ENCODE measurements at places on chromosomes 12 and 14. TPM values are rescaled to one million over a fixed set of nuclear protein-coding genes. Genes with fewer than 3 reads are reported as not detected.

NCOR2 gene
- total RNA-seq = 95.7 TPM

DNA sequence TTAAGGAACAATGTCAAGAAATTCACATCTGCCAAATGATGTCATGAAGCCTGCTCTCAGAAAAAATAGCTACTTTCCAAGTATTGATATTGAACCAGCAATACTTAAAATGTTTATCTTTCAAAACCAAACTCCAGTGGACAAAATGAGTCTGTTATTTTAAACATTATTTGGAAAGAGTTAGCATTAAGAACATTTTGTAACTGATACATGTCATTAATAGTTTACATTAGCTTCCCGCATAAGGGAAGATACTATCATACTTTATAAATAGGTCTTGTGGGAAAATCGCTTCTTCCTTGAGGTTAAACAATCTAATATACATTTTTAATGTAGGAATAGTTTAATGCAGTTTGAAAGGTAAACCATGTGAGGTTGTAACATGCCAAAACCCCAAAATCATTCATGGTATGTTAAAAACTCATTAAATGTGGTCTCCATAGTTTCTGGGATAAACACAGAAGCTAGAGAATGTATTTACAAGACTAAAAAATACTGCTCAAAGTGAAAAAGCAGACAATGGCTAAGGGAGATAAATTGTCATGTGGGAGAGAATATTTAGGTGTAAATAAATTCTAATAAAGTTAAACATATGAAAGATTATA, 73.4 kb upstream of the ATP2B1 start:
- peaks cover 5% of the 10 kb centered on the region for H3K36me3 ChIP-seq
- peaks cover 1% of the 10 kb centered on the region for H3K4me1 ChIP-seq
- H3K27me3 ChIP-seq = peaks cover 4% of the 10 kb centered on the region
- H3K4me3 ChIP-seq = no peak overlapping the region
- no peak for DNase-seq

GRCh38 chr12:57496822-57497221, 9.0 kb downstream of the MARS1 start:
- H3K4me3 ChIP-seq = no peak overlapping the region
- H3K4me1 ChIP-seq = peaks cover 18% of the 10 kb centered on the region
- H3K36me3 ChIP-seq = peaks cover 57% of the 10 kb centered on the region

DNA sequence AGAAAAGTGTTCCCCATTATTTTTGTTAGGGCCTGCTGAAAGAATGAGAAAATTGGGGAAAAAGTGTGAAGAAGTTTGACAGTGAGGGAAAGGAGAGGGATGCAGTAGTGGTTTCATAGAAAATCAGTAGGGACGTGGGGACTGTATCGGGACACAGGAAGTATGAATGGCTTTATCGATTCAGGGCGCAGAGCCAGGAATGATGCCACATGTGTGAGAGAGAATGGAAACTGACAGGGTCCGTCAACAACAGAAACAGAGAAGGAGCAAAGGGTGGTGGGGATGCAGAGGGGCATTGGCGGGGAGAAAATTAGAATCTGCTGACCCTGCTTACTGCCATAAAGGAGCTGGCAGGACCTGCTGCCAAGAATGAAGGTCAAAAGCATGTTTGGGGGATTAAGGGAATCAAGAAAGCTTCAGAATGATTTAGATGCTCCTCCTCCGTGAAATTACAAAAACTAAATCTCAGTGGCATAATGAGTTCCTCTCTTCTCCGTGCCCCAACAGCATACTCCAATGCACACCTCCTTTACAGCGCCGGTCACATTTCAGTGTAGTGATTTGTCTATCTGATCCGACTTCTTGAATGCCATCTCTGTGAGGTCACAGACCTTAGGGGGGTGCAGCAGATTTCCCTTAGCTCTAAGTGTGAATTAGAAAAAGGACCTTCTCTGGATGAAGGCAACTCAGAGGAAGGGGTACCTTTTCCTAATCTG, 92.6 kb downstream of the EMP1 start:
- H3K27me3 ChIP-seq = peaks cover 5% of the 10 kb centered on the region
- no peaks in the 10 kb centered on the region for H3K36me3 ChIP-seq
- no peaks in the 10 kb centered on the region for H3K4me1 ChIP-seq
- H3K27ac ChIP-seq = no peak overlapping the region

DERA gene
- total RNA-seq = 23.4 TPM

CCDC177 gene
- total RNA-seq = not detected

- no peaks in the 10 kb centered on the region for H3K36me3 ChIP-seq
- no peak overlapping the region for H3K4me3 ChIP-seq
- no peak overlapping the region for H3K27ac ChIP-seq
- H3K27me3 ChIP-seq = peaks cover 10% of the 10 kb centered on the region
- no peak for DNase-seq
- H3K4me1 ChIP-seq = peaks cover 1% of the 10 kb centered on the region
Measured at GRCh38 chr12:51897181-51897580, 9.3 kb downstream of the ANKRD33 start.

GRCh38 chr12:26097046-26097878, 27.6 kb downstream of the BHLHE41 start:
- H3K4me3 ChIP-seq = no peak overlapping the region
- H3K27ac ChIP-seq = no peak overlapping the region

SAMD15 gene
- not detected for total RNA-seq

DNA sequence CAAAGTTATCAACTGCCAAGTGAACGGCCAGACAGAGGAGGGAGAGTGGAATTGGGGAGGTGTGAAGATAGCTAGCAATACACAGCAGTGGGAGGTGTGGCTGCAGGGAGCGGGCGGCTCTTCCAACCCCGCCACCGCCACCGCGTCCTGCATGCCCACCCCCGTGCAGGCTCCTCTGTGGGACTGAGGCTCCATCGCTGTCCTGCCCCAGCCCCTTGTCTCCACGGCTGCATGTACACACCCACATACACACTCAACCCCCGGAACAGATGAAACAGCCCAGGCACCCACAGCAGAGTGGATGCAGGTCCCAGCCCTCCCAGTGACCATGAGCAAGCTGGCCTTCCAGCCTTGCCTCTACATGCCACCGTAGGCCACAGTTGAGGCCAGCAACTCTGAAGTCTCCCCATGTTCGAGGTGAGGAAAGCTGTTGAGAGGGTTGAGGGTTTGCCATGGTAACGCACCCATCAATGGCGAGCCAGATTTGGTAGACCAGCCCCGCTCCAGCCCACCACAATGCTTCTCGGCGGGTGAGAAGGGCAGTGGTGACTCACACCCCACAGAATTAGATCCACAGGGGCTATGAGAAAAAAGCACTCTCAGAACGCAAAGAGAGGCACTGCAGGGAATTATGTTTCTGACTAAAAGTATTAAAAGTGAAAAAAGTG, 39.3 kb downstream of the PITPNM2 start:
- H3K36me3 ChIP-seq = peaks cover 10% of the 10 kb centered on the region
- peak overlapping the region; percentile 23 for H3K27ac ChIP-seq
- no peak overlapping the region for H3K4me3 ChIP-seq
- DNase-seq = no peak
- H3K4me1 ChIP-seq = peaks cover 37% of the 10 kb centered on the region
- no peaks in the 10 kb centered on the region for H3K27me3 ChIP-seq

DNA sequence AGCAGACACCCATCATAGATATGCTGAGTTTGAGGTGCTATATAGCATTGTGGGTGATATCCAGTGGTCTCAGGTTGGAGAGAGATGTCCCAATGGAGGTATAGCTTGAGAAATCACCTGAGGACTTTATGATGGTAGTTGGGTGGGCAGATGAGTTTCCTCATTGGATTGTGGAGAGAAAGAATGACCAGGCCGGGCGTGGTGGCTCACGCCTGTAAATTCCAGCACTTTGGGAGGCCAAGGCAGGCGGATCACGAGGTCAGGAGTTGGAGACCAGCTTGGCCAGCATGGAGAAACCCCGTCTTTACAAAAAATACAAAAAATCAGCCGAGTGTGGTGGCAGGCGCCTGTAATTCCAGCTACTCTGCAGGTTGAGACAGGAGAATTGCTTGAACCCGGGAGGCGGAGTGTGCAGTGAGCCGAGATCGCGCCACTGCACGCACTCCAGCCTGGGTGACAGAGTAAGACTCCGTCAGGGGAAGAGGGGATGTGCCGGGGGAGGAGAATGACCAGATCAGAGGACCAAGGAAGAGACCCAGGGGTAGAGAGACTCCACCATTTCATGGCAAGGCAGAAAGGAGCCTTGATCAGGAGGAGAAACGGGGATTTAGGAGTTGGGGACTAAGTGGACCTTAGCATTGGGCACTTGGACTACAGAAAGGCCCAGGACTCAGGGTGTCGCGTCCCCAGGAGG, 757 bp upstream of the PCK2 start:
- DNase-seq = no peak
- no peaks in the 10 kb centered on the region for H3K27me3 ChIP-seq
- H3K36me3 ChIP-seq = peaks cover 20% of the 10 kb centered on the region
- peaks cover 29% of the 10 kb centered on the region for H3K4me1 ChIP-seq
- H3K27ac ChIP-seq = peak overlapping the region; percentile 97

GRCh38 chr12:42496886-42497285, 92.7 kb downstream of the PRICKLE1 start:
- no peak for DNase-seq
- peaks cover 9% of the 10 kb centered on the region for H3K27me3 ChIP-seq
- H3K4me3 ChIP-seq = no peak overlapping the region

GRCh38 chr14:60204843-60205774, 39.9 kb upstream of the DHRS7 start:
- peaks cover 12% of the 10 kb centered on the region for H3K27me3 ChIP-seq
- no peaks in the 10 kb centered on the region for H3K36me3 ChIP-seq
- H3K4me3 ChIP-seq = no peak overlapping the region
- no peaks in the 10 kb centered on the region for H3K4me1 ChIP-seq
- H3K27ac ChIP-seq = no peak overlapping the region

GRCh38 chr12:47249719-47250357, 170.1 kb upstream of the AMIGO2 start:
- DNase-seq = no peak
- H3K4me3 ChIP-seq = no peak overlapping the region
- H3K36me3 ChIP-seq = peaks cover 70% of the 10 kb centered on the region
- H3K4me1 ChIP-seq = peaks cover 11% of the 10 kb centered on the region
- H3K27ac ChIP-seq = no peak overlapping the region

DNA sequence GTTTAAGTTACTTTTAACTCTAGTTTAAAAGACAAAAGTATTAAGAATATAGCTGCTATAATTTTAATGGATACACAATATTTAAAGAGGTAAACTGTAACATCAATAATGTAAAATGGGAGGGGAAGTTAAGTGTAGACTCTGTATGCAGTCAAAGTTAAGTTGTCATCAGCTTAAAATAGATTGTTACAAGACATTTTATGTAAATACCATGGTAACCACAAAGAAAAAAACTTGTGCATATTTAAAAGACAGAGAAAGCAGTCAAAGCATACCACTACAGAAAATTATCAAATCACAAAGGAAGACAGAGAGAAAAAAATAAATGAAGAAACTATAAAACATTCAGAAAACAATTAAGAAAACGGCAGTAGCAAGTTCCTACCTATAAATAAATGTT, 73.3 kb downstream of the CEP128 start:
- no peaks in the 10 kb centered on the region for H3K4me1 ChIP-seq
- peaks cover 42% of the 10 kb centered on the region for H3K36me3 ChIP-seq
- H3K27ac ChIP-seq = no peak overlapping the region
- no peaks in the 10 kb centered on the region for H3K27me3 ChIP-seq
- DNase-seq = no peak
- no peak overlapping the region for H3K4me3 ChIP-seq

- no peak for DNase-seq
- no peak overlapping the region for H3K4me3 ChIP-seq
- no peaks in the 10 kb centered on the region for H3K36me3 ChIP-seq
- H3K27ac ChIP-seq = no peak overlapping the region
Measured at GRCh38 chr12:23108957-23109356, 484.0 kb downstream of the ETNK1 start.

DNA sequence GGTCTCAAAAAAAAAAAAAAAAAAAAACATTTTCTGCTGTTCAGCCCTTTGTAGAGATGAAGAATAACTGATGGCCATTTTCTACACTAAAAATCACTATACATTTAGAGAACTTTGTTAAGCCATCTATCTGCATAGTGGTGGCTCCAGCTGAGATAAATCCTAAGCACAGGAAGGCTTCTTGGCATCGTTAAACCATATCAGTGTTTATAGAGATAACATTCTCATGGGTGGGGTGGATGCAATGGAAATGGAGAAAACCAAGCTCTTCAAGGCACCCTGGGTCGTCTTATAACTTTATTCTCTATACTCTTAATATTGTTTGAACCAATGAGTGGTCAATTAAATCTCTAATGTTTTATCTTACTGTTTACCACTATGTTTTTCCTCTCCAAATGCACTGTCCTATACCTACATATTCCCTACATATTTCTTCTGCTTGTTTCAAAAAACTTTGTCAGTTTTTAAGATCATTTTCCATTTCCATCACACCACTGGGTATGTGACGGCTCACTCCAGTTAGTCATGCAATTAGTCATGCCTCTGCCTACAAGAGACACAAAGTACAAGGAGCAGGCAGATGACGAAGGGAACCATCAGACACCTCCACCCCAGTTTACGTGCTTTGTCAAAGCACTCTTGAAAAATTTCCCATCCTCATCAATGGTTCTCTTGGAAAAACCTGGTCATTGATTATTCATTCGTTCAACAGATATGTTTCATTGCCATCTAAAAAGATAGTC, 119.3 kb upstream of the OVCH1 start:
- DNase-seq = no peak
- no peaks in the 10 kb centered on the region for H3K4me1 ChIP-seq
- no peak overlapping the region for H3K27ac ChIP-seq
- H3K27me3 ChIP-seq = no peaks in the 10 kb centered on the region
- no peak overlapping the region for H3K4me3 ChIP-seq
- H3K36me3 ChIP-seq = no peaks in the 10 kb centered on the region

GRCh38 chr12:67647181-67647798, 1.3 kb upstream of the DYRK2 start:
- H3K4me3 ChIP-seq = peak overlapping the region; percentile 96
- H3K4me1 ChIP-seq = peaks cover 27% of the 10 kb centered on the region
- peaks cover 4% of the 10 kb centered on the region for H3K27me3 ChIP-seq
- H3K27ac ChIP-seq = peak overlapping the region; percentile 95

GRCh38 chr12:108618079-108618952, 15.4 kb downstream of the SELPLG start:
- DNase-seq = peak; percentile 86
- no peak overlapping the region for H3K4me3 ChIP-seq
- peaks cover 34% of the 10 kb centered on the region for H3K36me3 ChIP-seq
- H3K27me3 ChIP-seq = no peaks in the 10 kb centered on the region
- peaks cover 39% of the 10 kb centered on the region for H3K4me1 ChIP-seq

DNA sequence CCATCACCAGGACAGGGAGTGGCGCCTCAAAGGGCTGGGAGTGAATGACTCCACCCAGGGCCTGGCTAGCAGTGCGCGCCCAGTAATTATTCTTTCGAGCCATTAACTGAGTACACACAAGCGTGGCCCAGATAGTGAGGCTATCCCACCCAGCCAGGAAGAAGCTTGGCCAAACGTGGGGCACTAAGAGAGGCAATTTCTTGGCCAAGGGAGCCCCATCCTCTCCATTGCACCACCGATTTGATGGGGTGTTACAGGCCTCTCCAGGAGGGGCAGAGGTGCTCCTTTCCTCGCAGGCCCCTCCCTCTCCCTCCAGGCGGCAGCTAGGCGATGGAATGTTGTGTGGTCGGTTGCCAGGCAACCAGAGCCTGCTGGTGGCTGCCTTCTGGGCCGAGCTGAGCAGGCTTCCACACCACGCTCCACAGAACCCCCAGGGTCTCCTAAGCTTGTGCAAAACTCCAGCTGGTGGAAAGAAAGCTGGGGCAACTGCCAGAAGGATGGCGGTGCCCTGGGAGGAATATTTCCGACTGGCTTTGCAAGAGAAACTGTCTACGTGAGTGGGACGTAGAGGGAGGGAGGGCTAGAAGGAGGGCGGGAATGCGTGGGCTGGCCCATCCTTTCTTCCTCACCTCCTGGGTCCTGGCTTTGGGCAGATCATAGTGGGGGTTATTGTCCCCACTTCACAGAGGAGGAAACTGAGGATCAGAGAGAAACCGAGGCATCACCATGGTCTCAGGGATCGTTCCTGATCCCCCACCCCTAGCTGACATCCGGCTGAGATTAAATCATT, at the start of gene CFAP73:
CFAP73 (plus strand) TSS at position 364 of the 790 bp plus-strand sequence; CDS start at position 498, 134 bp downstream.
- H3K36me3 ChIP-seq = no peaks in the 10 kb centered on the region
- no peak within 1 kb of the TSS for H3K4me3 ChIP-seq
- H3K27ac ChIP-seq = no peak within 1 kb of the TSS
- H3K27me3 ChIP-seq = peaks cover 40% of the 10 kb centered on the region
- peaks cover 10% of the 10 kb centered on the region for H3K4me1 ChIP-seq

All from activated naive CD8-positive, alpha-beta T cell treated with anti-CD3 and anti-CD28 coated beads, Interleukin-2, amount 10 ng/mL, durations not matched to agents 7 days and 5 days (primary cell).